ENCODE measurements at places on chromosomes 5 and 9.

DNA sequence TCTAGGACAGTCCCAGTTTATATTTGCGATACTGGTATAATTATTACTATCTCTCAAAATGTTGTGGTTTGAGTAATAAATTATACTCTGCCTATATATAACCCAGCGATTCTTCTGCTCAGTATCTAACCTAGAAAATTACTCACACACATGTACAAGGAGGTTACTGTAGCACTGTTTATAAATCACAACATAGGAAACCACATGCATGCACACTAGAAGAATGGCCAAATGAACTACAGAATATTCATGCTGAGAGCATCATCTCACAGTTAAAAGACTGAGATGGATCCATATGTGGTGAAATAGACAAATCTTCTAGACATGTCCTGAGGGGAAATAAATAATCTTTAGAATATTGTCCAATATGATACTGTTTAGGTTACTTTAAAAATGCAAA lies 62.1 kb downstream of the INSYN2B start:
- DNase-seq, result no peak

DNA sequence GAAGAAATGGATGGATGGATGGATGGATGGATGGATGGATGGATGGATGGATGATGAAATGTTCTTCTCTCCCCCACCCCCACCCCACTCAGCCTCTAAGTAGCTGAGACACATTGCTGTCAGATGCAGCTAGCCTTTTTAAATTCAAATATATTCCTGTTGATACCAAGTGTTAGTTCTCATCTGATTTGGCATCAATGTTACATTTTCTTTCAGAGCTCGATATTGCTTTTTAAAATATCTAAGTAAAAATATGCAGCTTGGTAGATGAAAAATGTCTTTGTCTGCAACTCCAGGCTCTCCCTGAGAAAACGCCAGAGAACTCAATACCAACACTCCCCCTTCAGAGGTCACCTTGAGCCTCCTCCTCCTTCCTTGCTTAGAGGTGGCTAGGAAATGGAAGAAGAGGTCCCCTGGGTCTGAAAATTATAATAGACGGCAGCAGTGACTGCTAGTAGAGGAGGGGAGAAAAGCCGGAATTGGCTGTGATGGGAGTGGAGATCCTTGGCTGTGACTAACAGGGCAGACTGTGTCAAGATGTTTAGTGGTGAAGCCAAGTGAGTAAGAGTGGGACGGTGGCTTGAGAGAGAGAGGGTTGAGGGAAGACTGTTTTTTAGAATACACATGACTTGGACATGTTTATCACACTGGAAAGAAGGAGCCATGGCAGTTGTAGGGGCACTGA lies 156.0 kb downstream of the ZNF462 start:
- DNase-seq, result no peak

- no peak for DNase-seq
Measured at GRCh38 chr5:110371011-110371724, 355.3 kb downstream of the TMEM232 start.

DNA sequence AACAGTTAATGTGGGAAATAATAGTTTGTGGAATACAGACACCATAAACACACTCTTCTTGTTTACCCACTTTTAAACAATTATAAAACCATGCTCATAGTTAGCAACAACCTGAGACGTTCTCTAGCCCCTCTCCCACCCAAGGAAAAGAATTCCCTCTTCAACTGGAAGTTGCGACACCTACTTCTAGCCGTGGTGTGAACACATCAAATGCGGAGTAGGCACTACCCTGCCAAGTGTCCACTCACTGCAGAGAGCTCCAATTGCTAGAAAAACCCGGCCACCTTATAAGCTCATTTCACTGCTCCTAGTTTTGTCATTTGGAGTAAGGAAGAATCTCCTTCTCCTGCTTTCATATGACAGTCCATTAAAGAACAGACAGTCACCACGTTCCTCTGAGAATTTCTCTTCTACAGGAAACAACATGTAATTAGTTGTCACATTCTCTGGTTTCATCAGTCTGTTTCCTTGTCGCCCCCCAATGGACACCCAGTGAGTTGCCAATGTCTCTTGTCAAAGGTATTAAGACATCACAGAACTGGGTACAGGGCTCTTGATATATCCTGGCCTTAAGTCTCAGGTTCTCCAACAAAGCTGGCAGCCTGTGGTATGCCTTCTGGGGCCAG lies 47.3 kb downstream of the PRLR start:
- no peak for DNase-seq

GRCh38 chr9:124698265-124698664 lies 72.8 kb downstream of the NR6A1 start:
- no peak for DNase-seq

- no peak for DNase-seq
Measured at GRCh38 chr5:40046792-40047191, 622.0 kb upstream of the DAB2 start.

GRCh38 chr5:81006947-81007636 lies 46.9 kb downstream of the RASGRF2 start:
- no peak for DNase-seq

GRCh38 chr5:89273289-89273688 lies 390.3 kb upstream of the MEF2C start:
- DNase-seq, result no peak

DNA sequence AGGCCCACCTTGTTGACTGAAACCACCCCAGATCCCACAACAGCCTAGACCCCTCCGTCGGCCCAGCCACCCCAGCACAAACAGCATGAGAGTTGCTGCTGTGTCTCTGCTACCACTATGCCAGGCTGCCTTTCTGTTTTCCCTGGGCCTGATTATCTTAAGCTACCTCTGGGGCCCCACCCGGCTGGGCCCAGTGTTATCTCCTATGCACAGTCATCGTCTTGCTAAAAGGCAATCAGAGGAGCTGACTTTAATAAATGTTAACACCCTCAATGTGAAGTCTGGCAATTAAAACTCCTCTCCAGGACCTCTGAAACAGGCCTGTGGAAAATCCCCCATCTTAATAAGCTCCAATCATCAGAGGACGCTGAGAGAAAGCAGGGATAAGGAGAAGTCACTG lies 144.9 kb downstream of the FAM114A2 start:
- DNase-seq, result no peak

- no peak for DNase-seq
Measured at GRCh38 chr9:135147474-135147805, 60.0 kb downstream of the OLFM1 start.

GRCh38 chr9:2107906-2108451 lies 92.8 kb downstream of the SMARCA2 start:
- DNase-seq, result no peak

All from activated T-helper 1 cell treated with anti-CD3 and anti-CD28 coated beads, Interleukin-2, amount 50 U/mL, for 16 hours (primary cell).